ENCODE measurements at places on chromosomes 12 and 14.

- no peak for DNase-seq
Measured at GRCh38 chr12:70663838-70664237, 26.6 kb upstream of the PTPRB start.

DNA sequence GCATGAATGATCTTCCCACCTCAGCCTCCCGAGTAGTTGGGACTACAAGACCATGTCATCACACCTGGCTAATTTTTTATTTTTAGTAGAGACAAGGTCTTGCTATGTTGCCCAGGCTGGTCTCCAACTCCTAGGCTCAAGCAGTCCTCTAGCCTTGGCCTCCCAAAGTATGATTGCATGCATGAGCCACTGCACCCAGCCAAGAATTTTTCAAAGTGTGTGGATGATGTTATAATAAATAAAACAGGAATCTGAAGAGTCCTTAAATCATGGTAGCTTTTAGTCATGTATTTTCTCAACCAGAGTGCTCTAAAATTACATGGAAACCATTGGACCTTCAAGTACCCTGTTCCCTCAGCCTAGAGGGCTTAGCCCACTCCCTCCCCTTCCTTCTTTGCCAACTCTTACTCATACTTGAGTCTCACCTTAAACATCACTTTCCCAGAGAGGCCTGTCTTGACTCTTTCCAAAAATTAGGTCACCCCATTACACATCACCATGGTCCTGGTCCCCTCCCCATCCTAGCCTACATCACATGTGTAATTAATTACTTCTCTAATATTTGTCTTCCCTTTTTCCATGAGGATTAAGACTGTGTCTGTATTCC, 52.2 kb upstream of the BICDL1 start:
- DNase-seq, result no peak

- no peak for DNase-seq
Measured at GRCh38 chr12:123089140-123089539, 61.8 kb downstream of the PITPNM2 start.

GRCh38 chr12:27896419-27896990, 76.0 kb downstream of the PTHLH start:
- DNase-seq, result no peak

DNA sequence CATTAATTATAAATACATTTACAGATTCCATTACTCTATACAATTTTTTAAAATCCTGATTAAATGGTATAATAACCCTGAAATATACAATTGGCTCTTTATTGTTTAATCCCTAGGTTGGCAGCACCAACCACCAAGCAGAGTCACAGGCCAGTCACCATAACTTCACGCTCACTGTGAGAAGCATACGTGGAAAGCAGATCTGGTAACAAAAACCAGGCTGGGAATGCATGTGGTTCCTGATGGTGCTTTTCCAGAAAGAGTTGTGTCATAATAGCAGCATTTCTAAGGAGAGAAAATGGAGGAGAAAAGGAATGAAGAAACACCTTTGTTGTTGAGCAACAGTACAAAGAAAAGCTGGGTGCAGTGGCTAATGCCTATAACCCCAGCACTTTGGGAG, 66.1 kb downstream of the SIX6 start:
- DNase-seq, result no peak

GRCh38 chr12:12305568-12306300, 38.9 kb upstream of the LRP6 start:
- DNase-seq, result no peak

DNA sequence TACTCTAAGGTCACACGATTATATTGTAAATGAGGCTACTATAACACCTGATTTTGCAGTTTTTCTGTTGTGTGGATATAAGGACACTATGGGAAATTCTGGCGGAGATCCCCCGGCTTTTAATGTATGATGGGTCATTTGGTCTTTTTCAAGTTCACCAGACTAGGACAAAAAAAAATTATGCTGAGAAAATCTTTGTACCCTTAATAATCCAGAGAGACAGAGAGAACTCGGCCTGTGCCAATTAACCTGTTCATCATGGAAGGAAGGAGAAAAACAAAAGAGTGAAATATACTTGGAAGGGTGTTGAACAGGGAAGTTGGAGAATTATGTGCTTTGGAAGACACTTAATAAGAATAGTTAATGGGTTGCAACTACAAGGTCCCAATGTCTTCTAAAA, 62.2 kb upstream of the KICS2 start:
- DNase-seq, result no peak

- no peak for DNase-seq
Measured at GRCh38 chr12:104669089-104669721, 212.5 kb downstream of the CHST11 start.

DNA sequence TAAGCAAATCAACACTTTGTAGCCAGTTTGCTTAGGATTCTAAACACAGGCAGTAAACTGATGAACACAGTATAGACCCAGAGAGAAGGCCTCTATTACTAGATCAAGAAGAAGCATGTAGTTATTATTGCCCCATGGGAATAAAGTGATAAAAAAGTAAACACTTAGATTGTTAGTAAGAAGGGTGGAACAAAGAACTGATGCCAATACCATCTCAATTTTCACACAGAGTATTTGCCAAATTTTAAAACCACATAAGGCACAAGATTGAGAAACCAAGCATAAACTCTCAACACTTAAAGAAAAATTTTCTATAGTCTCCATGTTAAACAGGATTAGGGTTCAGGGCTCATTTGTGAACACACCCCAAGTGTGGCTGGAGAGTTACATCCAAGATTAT, 77.0 kb upstream of the SYT1 start:
- no peak for DNase-seq

DNA sequence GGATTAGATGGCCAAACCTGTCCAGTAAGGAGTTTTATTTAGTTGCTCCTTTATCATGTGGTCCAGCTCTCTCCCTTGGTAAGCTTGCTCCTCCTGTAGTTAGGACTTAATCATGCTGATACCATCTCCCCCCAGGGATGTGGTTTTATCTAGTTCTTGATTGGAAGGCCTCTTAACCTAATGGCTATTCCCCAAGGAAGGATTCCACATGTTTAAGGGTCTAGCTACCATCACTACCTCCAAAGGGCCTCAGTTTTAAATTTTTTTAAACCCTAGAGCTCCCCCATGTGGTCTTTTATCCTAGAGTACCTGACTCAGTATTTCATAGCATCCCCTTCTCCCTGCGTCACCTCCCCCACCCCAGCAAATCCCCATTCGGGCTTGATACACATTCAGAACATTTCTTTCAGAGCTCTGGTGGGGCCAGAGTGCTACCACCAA, 22.5 kb downstream of the MAP3K12 start:
- DNase-seq, result no peak

DNA sequence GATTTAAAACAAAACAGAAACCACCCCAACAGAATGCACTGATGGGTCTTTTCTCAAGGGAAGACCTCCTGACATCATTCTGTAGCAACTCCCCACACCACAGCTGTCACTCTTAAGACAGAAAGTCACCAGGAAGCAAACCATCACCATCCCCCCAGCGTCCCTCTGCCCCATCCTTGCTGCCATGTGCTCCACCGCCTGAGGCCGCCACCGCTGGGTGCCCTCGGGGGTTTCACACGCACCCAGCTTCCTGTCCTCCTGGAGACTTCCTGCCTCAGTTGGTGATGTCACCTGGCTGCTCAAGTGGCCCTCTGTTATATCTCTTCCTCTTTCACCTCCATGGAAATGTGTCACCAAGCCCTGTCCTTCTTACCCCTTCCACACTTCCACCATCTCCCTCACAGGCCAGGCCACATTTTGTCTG, 71.4 kb upstream of the GPR68 start:
- DNase-seq, result no peak

DNA sequence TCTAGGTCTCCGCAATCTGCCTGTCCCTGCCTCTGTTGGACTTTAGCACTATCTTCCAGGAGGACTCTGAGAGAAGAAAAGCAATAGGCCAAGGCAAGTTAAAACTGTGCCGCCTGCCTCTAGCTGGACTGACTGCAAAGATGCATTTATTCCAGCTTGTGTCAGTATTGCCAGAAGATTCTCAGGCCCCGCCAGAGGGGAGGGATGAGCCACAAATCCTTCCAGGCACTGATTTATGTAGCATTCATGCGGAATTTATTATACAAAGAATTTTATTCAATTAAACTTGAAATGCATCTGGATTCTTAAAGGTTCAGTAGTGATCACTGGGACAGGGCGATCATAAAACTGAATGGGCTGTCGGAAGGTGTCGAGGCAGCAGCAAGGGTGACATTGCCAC, 19.8 kb downstream of the MMAB start:
- no peak for DNase-seq

DNA sequence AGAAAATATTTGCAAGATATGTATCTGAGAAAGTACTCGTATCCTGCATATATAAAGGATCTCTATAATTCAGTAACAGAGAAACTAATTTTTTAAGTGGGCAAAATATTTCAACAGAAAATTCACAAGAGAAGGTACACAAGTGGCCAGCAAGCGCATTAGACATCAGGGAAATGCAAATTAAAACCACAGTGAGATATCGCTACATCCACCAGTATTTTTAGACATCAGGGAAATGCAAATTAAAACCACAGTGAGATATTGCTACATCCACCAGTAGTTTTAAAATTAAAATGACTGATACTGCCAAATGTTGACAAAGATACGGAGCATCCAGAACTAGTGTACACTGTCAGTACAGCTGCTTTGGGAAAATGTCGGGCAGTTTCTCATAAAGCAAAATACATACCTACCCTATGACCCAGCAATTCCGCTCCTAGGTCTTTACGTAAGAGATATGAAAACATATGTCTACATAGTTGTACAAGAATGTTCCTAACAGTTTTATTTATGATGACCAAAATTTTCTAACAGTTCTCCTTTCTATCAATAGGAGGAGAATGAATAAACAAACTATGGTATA, 2.8 kb upstream of the KCNK13 start:
- DNase-seq, result no peak

DNA sequence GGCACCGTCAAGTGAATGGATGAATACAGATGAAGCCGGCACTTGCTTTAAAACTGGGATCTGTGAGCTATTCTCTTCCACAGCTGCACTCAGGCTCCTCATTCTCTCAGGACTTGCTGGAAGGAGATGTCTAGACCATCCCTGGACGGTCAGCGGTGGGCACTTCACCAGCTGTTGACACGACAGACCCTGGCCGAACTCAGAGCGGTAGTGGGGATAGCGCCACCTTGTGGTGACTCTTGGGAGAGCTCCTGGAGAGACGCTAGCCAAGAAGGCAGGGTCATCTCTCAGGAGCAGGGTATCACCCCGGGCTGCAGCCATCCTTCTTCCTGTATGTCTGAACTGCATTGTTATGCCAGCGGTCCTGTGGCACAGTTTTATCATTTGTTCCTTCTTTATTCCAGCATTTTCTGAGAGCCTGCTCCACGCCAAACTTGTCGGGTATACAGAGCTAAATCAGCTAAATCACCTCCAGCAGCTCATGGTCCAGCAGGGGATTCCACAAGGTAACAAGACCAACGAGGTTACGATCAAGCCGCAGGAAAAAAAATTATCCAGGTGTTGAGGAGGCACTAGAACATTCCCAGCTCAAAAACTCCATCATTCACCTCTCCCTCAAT, 10.0 kb downstream of the WNT1 start:
- DNase-seq, result no peak

Measured in BJ (cell line).